ENCODE measurements at places on chromosomes 7 and 10.
A peak's percentile ranks its signal among the peaks of the same experiment; 100 is the strongest.

- DNase-seq: no peak
Observed at GRCh38 chr7:107027208-107027607, 17.3 kb upstream of the PRKAR2B start.

- no peak for DNase-seq
Observed at GRCh38 chr10:129792141-129792540, 171.9 kb downstream of the EBF3 start.

DNA sequence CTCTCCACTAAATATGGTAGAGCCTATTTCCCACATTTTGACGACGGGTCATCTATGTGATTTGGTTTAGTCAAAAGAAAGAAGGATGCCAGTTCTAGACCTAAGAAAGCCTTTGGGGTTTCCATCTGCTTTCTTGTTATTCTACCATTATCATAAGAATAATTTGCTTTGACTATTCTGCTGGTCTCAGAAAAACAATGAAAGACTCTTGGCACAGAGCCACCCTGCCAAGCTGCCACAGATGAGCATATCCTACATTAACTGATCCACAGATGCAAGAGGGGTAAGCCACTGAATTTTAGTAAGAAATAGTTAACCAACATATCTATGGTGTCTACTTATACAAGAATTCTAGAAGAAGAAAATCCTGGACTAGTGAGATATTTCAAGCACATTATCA is 158.6 kb upstream of the MAGI2 start:
- DNase-seq: no peak

GRCh38 chr10:18450298-18450697 is 201.1 kb downstream of the NSUN6 start:
- no peak for DNase-seq

- no peak for DNase-seq
Observed at GRCh38 chr10:86065711-86066251, 300.8 kb downstream of the GRID1 start.

- no peak for DNase-seq
Observed at GRCh38 chr7:10977113-10977512, 3.4 kb downstream of the PHF14 start.

DNA sequence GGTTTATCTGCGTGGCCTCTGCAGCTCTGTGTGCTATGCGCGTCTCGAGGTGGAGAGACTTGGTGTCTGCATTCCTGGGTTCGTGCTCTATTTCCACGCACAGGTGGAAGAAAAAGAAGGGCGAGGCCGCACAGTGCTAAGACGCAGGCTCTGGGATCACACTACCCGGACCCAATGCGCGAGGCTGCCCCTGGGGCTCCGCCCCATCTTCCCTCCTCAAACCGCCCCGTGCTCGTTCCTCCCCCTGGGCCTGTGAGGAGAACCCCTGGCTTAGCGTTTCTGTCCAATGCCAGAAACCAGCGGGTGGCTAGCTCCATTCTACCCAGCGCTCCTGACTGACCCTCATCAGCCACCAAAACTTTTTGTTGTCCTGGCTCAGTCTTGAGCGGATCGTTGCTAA is 143.1 kb downstream of the DYNC2I1 start:
- DNase-seq: no peak

DNA sequence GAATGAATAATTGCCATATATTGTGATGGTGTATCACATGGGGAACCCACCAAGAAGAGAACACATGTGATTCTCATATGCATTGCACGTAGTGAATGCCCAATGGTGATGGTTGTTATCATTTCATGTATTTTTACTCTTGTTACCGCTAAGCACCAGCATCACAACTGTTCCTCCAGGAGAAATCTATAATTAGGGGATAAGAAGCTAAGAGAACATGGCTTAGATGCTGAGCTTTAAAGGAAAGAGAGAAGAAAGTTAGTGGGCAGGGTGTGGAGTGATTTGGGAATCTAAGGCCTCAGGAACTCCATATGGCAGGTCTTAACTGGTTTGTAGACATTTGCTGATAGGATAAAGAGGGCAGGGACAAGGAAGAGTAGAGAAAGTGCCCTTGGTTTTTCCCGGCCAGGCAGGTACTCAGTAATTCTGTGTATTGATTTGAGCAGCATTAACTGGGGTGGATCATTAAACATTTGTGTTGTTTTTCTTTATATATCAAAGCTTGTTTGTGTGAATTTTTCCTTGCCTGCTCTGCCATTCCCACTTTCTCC is 145.9 kb downstream of the LRRC4 start:
- DNase-seq: no peak

- DNase-seq: no peak
Observed at GRCh38 chr7:99252166-99252895, 20.3 kb upstream of the MYH16 start.

DNA sequence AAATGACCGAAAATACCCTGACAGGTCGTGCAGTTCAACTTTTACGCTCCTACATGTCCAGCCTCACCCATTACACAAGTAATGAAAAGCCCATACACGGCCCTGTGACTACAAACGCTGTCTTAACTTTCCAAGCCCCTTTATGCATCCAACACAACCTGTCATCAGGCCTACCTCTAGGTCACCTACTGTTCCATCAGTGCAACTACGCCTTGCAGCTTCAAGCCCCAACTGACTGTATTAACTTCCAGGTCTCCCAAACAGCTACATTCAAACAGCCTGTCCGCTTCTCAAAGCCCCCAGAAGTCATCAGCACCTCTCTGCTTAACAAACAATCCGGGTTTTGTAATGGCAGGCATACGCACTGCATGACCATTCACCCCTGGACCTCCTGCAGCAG is 19.2 kb downstream of the ZNF107 start:
- no peak for DNase-seq

GRCh38 chr10:132706701-132707100 is 79.2 kb downstream of the NKX6-2 start:
- no peak for DNase-seq

DNA sequence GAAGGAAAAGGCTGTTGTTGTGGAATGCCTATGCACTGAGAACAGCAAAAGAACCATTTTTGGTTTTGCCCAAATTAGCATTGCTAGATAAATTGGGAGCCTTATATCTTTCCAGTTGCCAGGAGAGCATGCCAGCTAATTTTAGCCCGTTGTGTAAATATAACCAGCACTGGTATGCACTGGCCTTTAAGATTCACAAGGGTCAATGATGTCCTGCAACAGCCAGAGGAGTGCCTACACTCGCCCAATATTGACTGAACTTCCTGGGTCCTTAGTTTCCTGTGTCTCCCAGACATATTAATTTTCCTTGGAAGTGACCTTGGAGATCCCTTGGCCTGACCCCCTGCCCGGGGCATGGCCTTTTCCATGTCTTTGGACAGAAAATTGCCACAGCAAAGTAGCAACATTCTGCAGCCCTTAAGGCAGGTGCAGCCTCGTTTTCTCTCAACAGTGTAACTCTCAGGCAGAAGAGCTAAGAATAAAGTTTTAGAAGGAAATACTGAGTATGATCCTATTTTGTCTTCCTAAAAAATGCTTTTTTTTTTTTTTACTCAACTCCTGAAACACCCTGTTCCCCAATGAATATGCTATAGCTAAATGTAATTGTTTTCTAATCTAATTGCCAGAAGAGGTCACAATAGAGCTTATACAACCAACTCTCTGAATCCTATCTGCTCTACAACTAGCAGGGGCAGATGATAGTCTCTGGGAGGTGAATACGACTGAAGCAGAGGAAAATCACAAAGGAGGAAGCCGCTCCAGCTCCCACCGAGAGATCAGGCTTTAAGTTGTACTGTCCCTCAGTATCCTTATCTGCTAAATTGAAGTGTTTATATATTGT is 131.9 kb upstream of the PCGF5 start:
- DNase-seq: no peak

DNA sequence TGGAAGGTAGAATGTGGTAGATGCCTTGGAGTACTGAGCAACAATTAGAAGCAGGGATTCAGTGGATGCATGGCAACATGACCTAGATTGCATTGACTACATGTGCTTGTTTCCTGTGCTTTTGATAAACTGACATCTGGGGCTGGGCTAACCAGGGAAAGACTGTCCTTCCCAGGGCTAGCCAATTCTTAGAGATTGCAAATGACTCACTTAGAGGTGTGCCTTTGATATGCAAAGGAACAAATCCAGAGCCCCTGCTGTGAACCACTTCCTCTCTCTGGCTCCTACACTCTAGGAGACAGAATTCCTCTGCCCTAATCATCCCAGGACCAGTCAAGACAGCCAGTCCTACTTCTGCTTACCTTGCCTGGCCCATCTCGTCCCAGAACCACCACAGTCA is 651.5 kb downstream of the LRMDA start:
- no peak for DNase-seq

- DNase-seq: no peak
Observed at GRCh38 chr10:42475168-42476098, 162.9 kb downstream of the ZNF33B start.

DNA sequence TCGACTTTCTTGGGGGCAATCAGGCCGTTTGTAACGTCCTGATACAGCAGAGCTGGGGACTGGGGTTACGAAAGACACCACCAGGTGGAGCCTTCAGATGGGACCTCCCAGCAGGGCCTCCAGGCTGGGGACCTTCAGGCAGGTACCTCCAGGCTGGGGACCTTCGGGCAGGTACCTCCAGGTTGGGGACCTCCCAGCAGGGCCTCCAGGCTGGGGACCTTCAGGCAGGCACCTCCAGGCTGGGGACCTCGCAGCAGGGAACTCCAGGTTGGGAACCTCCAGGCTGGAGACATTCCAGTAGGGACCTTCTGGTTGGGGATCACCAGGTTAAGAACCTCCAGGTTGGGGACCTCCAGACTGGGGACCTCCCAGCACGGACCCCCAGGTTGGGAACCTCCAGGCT is 23.5 kb upstream of the GPR146 start:
- DNase-seq: no peak

GRCh38 chr10:131947631-131948347 is 33.9 kb downstream of the BNIP3 start:
- DNase-seq: no peak

GRCh38 chr7:255721-256361 is 34.1 kb upstream of the FOXL3 start:
- DNase-seq: no peak

DNA sequence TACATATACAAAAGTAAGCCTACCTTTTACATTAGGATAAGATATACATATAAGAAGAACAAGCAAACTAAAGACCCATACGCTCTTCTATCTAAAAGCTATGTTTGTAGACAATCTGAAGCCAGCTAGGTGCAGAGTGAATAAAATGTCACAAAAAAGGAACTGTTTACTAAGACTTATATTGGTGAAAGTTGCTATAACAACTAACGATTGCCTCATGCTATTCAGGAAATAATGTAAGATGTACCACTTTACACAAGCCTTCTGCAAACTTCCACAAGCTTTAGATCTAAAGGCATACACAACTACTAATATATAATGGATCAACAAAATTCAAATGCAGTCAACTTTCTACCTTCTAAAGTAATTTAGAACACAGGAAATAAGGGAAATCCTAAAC is 175.1 kb downstream of the SRPK2 start:
- no peak for DNase-seq

DNA sequence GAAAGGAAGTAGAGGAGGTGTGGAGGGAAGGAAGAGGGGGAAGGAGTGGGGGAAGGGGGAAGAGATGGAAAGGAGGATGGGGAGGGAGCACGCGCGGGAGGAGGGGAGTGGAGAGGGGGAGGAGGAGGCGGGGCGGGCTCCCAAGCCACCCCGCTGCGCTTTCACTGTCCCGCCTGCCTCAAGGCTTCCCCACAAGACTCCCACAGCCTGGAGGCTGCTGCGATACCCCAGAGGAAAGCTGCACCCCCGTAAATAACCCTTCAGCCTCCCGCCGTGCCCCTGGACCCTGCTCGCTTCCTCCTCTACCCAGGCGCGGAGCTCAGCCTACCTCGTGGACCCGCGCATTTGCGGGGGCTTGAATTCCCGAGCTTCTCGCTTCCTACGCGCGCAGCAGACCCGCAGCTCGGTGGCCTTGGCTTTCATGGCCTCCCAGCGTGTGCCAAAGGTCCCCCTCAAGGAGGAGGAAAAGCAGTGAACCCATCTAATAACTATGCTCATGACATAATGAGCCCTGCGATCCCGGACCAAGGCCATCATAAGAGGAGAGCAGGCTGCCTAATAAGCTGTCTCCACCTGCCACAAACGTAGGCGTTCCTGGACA is at the start of gene C10orf67:
Gene C10orf67, minus strand, starts transcription at position 557 of the 601 bp plus-strand sequence. Its CDS starts 23 bp downstream, at position 534.
- DNase-seq: no peak

GRCh38 chr7:112136271-112137008 is 69.8 kb downstream of the DOCK4 start:
- no peak for DNase-seq

DNA sequence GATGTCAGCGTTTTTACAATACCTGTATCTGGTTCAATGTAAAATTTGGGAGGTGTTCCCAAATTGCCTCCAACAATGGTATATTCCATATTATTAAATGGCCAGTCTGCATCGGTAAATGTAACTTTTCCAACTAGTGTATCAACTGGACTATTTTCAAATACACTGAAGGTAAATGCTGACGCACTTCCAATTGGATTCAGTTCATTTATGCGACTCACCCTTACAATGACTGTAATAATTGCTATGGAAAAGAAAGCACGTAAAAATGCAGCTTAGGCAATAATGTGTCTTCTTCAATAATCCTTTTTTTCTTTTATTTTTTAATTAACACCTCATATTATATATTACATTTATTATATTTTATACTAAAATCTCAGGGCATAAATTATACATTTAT is 209.1 kb downstream of the HGF start:
- no peak for DNase-seq

- DNase-seq: no peak
Observed at GRCh38 chr10:70403483-70404035, 386 bp upstream of the EIF4EBP2 start.

- peak; percentile 39 for DNase-seq
Observed at GRCh38 chr10:91796331-91797047, 1.7 kb upstream of the TNKS2 start.

DNA sequence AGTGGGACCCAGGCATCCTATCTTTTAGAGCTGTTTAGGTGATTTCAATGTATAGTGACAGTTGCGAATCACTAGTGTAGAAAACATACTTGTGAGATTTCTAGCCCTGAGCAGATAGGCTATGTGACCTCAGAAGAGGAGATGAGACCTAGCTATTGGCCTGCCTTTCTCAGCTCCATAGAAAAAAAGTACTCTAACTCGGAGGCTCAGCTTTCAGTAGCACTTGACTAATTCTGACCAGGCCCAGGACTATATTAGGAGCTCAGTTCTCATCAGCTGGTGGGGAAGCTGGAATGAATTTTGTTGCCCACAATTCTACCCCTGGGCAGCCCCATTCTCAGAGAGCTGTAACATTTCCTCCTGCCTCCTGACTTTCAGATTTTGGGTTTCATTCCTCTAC is 179.9 kb upstream of the NAMPT start:
- no peak for DNase-seq
